ENCODE measurements at places on chromosomes 1 and 21. TPM values are rescaled to one million over a fixed set of nuclear protein-coding genes. Genes with fewer than 3 reads are reported as not detected.

ZC3H11A gene
- 91.0 TPM for total RNA-seq

DNA sequence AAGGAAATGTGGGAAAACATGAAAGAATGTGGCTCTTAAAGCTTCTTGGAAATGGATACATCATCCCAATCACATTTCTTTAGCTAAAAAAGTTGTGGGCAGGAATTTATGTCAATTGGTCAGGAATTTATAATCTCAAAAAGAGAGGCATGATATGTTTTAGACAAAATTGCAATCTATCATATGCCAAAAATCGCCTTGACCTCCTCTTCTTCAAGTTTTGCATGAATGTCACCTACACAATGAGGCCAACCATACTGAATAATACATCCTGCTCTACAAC, 42.4 kb downstream of the ATP6V1G3 start:
- no peak for DNase-seq

GRCh38 chr1:204873714-204874113, 3.1 kb downstream of the NFASC start:
- DNase-seq: no peak

- no peak for DNase-seq
Measured at GRCh38 chr21:41222247-41223068, 54.5 kb downstream of the BACE2 start.

CA14 gene
- total RNA-seq: 0.95 TPM

CRB1 gene
- 0.18 TPM for total RNA-seq

DNA sequence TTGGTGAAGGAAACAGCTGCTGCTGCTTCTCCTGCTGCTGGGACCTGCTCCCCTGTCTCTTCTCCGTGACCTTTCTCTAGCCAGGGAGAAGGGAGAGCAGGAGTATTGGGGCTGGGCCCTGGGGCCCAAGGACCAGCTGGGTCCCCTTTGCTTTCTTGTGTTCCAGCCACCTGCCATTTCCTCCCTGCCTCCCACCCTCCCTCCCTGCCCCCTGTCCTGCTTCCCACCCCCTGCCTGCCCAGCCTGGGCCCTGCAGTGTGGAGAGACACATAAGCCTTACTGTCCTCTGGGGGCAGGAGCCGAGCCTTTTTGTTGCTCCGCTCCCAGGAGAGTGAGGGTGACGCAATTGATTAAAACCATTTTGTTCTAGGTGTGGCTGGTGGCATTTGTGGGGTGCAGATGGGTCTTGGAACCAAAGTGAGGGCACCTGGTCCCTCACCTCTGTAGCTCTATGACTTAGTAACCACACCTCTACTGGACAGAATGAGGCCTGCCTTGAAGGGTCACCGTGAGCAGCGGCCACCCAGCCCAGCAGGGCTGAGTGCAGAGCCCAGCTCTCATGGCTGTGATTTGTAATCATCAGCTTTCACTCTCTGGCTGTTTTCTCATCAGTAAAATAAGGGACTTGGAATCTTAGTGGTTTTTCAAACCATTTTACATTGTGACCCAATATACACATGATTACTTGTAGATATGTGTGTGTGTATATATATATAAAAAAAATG, 13.9 kb upstream of the TMEM222 start:
- no peak for DNase-seq

- DNase-seq: no peak
Measured at GRCh38 chr1:13751458-13751871, 51.5 kb downstream of the PRDM2 start.

DNA sequence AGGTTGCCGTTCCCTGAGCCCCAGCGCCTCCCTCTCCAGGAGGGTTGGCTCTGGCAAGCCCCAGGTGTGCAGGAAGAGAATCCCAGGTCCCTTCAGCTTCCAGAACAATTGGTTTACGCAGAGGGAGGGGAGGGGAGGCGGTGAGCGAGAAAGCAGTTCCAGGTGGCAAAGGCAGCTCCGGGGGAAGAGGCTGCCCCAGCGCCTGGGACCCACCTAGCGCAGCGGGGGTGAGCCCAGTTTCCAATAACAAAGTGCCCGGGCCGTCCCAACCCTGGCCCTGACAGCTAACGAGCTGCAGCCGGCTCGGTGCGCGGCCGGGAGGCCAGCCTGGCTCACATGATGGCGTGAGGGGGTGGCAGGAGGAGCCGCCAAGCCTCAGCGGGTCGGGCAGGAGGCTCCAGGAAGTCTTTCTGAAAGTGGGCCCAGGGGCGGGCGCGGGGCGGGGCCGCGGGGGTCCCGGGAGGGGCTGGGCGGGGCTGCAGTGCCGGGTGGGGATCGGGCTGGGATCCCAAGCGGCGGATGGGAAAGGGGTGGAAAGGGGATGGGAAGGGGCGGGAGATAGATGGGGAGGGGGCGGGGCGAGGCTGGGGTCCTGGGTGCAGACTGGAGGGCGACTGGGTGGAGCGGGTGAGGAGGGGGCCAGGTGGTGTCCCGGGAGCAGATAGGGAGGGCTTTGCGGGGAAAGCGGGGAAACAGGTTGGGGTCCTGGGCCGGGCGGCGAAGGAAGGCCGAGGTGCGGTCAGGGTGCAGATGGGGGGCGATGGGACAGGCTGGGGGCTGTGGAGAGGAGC, 22.8 kb downstream of the DHRS3 start:
- peak; percentile 79 for DNase-seq

GRCh38 chr1:150257624-150258585, at the start of gene CA14:
TSS of gene CA14 (plus strand) at chr1:150257774. CDS start at chr1:150258129, 355 bp downstream.
- DNase-seq: no peak

- no peak for DNase-seq
Measured at GRCh38 chr21:25191141-25191540, 416.1 kb downstream of the MRPL39 start.

PLA2G2C gene
- 0.48 TPM for total RNA-seq

- peak; percentile 19 for DNase-seq
Measured at GRCh38 chr1:58290685-58291372, 255.7 kb downstream of the OMA1 start.

DNA sequence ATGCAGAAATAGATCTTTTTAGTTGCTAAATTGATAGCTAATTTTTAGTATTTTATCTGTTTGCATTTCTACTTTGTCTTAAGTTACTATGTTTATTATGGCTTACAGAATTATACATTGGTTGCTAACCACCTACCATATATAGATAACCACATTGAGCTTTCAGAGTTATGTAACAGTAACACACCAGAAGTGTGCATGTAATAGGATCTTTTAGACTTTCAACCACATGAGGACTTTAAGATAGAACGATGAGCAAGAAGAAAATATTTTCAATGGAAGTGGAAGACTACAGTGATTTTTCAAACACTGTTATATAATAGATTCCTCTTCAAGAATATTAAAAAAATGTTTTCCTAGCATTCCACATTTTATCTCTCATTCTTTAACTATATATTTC, 28.8 kb downstream of the TOR1AIP1 start:
- no peak for DNase-seq

DNA sequence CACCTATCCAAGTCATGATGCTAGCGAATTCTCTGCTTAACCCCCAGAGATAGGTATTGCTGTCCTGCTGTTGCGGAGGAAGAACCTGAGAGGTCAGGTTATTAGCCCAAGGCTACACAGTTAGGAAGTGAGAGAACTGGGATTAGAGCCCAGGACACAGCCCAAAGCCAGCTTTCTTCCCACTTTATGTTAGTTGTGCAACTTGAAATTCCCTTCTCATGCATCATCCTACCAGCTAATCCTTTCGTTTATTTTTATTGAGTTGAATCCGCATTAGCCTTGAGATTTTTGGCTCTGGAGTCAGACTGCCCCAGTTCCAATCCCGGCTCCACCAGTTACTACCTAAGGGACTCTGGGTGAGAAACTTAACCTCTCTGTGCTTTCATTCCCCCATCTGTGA, 65.4 kb downstream of the PLEKHA6 start:
- peak; percentile 49 for DNase-seq

- DNase-seq: no peak
Measured at GRCh38 chr1:68969441-68969840, 472.6 kb upstream of the DEPDC1 start.

DNA sequence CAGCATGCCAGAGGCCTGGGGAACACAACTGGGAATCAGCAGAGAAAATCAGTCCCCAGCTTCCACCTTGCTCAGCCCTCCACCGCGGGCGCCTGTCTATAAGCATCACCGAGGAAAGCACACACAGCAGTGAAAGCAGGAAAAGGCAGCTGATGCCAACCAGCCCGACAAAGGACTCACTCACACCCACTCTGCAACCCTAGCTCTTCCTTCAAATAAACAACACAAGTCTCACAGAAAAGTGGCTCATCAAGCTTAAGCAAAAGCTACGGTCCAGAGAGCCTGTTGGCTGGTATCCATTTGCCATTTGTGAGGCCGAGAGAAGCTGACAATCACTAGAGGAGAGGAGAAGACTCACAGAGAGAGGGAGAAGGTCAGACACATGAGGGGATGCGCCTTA, 27.1 kb downstream of the MRAP start:
- DNase-seq: no peak

OR2G6 gene
- not detected for total RNA-seq

MIXL1 gene
- total RNA-seq: not detected

OR2T11 gene
- total RNA-seq: not detected

- no peak for DNase-seq
Measured at GRCh38 chr1:173042806-173043205, 7.9 kb downstream of the TNFSF18 start.

GRCh38 chr1:235917267-235917811, 50.6 kb upstream of the LYST start:
- DNase-seq: peak; percentile 99

GRCh38 chr1:206479183-206480125, 9.2 kb downstream of the IKBKE start:
- peak; percentile 51 for DNase-seq

GJB3 gene
- total RNA-seq: 63.0 TPM

- DNase-seq: no peak
Measured at GRCh38 chr1:232579466-232579865, 50.5 kb downstream of the SIPA1L2 start.

GRCh38 chr1:114467491-114467890, 43.5 kb downstream of the TRIM33 start:
- no peak for DNase-seq

DNA sequence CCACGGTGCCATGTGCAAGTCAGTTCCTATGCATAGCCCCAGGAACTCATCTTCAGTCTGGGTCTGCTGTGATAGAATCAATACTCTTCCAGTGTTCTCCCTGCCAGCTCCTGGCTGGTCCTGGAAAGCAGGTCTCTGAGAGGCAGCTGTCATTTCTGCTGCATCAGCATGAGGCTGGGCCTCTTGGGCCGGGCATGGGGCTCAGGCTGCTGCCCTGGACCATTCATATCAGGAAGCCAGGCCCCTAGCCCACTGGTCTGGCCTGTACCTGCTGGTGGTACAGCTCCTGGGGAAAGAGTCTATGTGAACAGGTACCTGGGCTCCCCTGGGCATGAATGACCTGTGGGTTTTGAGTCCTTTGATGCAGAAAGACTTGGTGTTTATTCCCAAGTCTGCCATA, 173.6 kb upstream of the CSF3R start:
- no peak for DNase-seq

MUTYH gene
- 52.4 TPM for total RNA-seq

NOS1AP gene
- total RNA-seq: 9.2 TPM

DNA sequence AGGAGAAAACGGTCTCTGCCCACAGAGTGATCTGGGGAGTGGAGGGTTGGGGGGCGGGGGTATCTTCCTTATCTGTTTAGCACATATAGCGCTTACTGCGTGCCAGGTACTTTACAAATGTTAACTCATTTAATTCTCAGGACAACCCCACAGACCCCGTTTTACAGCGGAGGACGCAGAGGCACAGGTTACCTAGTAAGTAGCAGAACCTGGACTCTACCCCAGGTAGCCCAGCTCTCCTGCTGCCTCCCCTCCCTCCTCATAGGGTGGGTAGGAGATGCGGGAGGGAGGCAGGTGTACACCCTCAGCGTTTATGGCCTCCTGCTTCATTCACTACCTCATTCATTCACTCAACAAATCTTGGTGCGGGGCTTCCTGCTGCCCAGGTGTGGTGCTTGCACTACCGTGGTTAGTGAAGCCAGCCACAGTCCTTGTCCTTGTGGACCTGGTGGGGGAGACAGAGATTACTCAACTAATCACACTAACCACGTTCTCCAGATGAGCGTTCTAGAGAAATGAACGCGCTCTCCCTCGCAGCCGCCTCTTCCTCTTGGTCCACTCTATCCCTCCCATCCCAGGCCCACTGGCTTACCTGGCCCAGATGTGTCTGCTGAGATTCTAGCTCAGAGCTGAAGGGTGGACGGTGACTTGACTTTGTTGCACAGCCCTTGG, 102.0 kb downstream of the IER5 start:
- DNase-seq: no peak

- DNase-seq: no peak
Measured at GRCh38 chr1:28744184-28744583, 7.4 kb downstream of the YTHDF2 start.

OR2T33 gene
- total RNA-seq: not detected

- no peak for DNase-seq
Measured at GRCh38 chr1:92442351-92442750, 44.4 kb downstream of the GFI1 start.

TRIM45 gene
- total RNA-seq: 10.2 TPM

NFIA gene
- total RNA-seq: 32.8 TPM

LEFTY2 gene
- total RNA-seq: not detected

GRCh38 chr1:30029677-30030076, 693.7 kb downstream of the MATN1 start:
- no peak for DNase-seq

- DNase-seq: no peak
Measured at GRCh38 chr1:226496453-226497015, 52.0 kb upstream of the STUM start.

GRCh38 chr1:107795994-107796393, 169.0 kb downstream of the VAV3 start:
- peak; percentile 17 for DNase-seq

OVAAL gene
- total RNA-seq: not detected

UBXN10 gene
- 11.9 TPM for total RNA-seq

Data from PC-9 (cell line).